ENCODE measurements at places on chromosomes 3 and 15. TPM values are rescaled to one million over a fixed set of nuclear protein-coding genes. Genes with fewer than 3 reads are reported as not detected.

Gene AHSG
- total RNA-seq, result not detected

Gene DAZL
- total RNA-seq, result not detected

Gene EXOSC7
- 36.2 TPM for total RNA-seq

Gene SGO1
- total RNA-seq, result not detected

GRCh38 chr3:156602424-156602823, 47.5 kb upstream of the SSR3 start:
- no peaks in the 10 kb centered on the region for H3K4me1 ChIP-seq
- DNase-seq, result no peak
- H3K27ac ChIP-seq, result no peak overlapping the region
- no peaks in the 10 kb centered on the region for H3K36me3 ChIP-seq
- H3K27me3 ChIP-seq, result no peaks in the 10 kb centered on the region

DNA sequence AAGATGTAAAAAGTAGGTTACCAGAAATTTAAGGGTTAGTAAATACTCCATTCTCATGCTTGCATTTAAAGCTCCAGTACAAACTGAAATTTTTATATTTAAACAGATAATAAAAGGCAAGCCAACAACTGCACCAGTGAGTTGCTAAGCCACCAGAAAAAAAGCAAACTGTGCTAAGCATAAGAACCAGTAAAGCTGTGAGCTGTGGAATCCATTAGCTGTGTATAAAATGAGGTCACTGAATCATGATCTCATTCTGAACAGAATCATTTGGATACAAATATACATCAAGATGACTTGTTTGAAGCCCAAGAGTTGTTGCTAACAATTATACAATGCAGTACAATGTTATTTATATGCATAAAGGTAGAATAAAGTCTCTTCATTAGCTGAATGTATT, 1312.2 kb downstream of the SI start:
- H3K27ac ChIP-seq, result no peak overlapping the region
- no peaks in the 10 kb centered on the region for H3K27me3 ChIP-seq
- no peaks in the 10 kb centered on the region for H3K36me3 ChIP-seq
- no peak overlapping the region for H3K4me3 ChIP-seq
- no peaks in the 10 kb centered on the region for H3K4me1 ChIP-seq

DNA sequence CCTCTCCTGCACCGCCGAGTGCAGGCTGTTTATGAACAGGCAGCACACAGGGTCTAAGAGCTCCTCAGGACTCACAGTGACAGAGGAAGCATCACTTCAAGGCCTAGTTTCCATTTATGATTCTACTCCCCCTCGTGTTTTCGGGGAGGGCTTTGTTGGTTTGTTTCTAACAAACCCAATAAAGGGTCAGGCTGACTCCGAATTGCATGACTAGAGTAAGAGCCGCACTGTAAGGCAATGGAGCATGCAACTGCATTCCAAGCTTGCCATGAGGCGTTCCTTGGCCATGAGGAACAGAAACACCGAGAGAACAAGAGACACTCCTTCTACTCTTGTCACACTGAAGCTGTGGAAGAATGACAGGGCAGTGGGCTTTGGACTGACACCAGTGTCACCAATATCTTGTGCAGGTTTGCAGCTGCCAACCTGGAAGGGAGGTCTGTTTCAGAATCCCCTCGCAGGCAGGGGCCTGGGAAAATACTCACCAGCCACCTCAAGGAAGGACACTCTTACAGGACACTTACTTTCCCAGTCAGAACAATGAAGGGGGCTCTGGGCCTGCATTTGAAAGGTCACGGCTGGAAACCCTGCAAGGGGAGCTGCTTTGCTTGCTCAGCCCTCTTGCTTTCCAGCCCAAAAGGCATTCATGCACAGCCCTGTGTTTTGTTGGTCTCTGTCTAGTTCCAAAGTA, 96.8 kb downstream of the ADAMTS17 start:
- H3K4me1 ChIP-seq, result no peaks in the 10 kb centered on the region
- no peaks in the 10 kb centered on the region for H3K36me3 ChIP-seq
- no peak for DNase-seq
- no peaks in the 10 kb centered on the region for H3K27me3 ChIP-seq

GRCh38 chr3:156149876-156150275, 29.5 kb downstream of the KCNAB1 start:
- peak overlapping the region; percentile 20 for H3K27ac ChIP-seq
- no peak overlapping the region for H3K4me3 ChIP-seq
- no peak for DNase-seq
- no peaks in the 10 kb centered on the region for H3K36me3 ChIP-seq
- no peaks in the 10 kb centered on the region for H3K27me3 ChIP-seq
- H3K4me1 ChIP-seq, result peaks cover 13% of the 10 kb centered on the region

DNA sequence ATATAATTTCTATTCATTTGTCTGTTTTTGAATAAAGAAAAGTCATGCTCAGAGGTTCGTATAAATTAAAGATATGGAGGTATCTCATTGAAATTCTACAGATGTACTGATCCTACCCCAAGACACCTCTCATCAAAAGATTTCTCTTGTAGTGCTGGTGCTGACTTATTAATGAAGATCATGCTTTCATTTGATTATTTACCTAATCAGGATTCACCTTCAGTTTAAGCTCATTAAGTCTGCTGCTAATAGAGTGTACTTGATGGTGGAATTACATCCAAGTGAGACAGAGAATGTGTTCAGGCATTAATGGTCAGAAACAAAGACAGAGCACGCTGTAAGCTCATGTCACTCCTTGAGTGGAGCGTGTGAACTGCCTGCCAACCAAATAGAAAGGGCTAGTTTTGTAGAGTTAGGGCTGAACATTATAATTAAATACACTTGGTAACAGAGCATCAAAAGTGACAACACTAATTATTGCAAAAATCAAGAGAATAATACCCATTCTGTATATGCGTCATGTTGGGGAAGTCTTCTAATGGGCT, 45.5 kb downstream of the KBTBD12 start:
- H3K4me1 ChIP-seq, result no peaks in the 10 kb centered on the region
- no peaks in the 10 kb centered on the region for H3K36me3 ChIP-seq
- no peaks in the 10 kb centered on the region for H3K27me3 ChIP-seq
- no peak overlapping the region for H3K4me3 ChIP-seq
- DNase-seq, result no peak
- H3K27ac ChIP-seq, result no peak overlapping the region

DNA sequence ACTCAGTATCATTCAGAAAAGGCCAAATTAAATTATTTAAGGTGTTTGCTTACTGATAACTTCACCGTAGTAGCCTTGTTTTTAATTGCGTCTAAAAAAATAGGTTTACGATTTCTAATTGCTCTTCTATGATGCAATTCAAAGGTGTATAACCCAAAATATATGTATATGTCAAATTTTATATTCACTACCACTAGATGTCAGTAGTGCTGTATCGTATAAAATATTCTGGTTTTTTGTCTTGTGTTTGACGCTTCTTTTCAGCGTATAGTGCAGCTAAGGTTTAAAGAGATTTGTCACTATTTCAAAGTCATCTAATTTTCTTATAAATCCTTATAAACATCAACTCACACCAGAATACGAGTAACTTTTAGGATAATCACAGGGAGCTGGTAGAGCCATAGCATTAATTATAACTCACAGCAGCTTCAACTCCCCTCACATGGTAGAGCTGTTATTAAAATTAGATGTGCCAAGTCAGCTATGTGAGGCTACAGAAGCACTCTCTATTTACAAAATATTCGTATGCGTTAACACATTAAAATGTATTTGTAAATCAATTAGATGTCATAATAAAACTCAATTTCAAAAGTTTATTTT, 3.5 kb downstream of the PFN2 start:
- no peak overlapping the region for H3K27ac ChIP-seq
- H3K4me3 ChIP-seq, result no peak overlapping the region
- peaks cover 16% of the 10 kb centered on the region for H3K4me1 ChIP-seq
- DNase-seq, result no peak
- H3K36me3 ChIP-seq, result no peaks in the 10 kb centered on the region
- no peaks in the 10 kb centered on the region for H3K27me3 ChIP-seq

DNA sequence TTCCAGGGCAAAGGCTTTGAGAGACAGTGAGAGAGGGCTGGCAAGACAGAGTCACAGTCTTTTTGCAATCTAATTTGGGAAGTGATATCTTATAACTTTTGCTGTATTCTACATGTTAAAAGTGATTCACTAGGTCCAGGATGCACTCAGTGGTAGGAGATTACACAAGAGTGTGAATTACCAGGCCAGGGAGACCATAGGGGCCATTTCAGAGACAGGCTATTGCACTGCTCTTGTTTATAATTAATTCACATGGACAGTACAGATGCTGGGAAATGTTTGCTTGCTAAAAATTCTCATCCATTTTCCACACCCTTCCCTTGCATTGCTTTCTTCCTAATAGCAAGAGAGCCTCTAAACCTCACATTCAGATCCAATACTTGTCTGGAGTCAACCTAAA, 22.6 kb upstream of the POMGNT2 start:
- no peak overlapping the region for H3K27ac ChIP-seq
- no peaks in the 10 kb centered on the region for H3K27me3 ChIP-seq
- H3K4me3 ChIP-seq, result no peak overlapping the region
- no peaks in the 10 kb centered on the region for H3K4me1 ChIP-seq
- no peaks in the 10 kb centered on the region for H3K36me3 ChIP-seq

DNA sequence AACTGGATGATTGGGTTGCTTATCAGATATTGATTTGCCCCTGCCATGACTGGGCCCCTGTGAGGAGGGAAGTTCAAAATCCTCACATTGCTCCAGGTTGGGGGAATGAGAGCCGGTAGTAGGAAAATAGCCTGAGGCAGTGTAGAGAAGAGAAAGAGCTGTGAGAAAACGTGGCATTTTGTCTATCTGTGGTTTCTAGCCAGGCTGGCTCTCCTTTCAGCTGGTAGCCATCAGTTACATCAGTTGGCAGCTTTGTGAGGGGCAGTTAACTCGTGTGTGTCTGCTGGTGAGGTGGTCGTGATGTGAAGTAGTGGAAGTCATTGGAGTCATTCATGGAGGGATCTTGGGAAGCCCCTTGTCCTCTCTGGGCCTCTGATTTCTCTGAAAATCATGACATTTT, 5.2 kb downstream of the ESYT3 start:
- no peaks in the 10 kb centered on the region for H3K36me3 ChIP-seq
- peaks cover 29% of the 10 kb centered on the region for H3K4me1 ChIP-seq
- peaks cover 19% of the 10 kb centered on the region for H3K27me3 ChIP-seq

DNA sequence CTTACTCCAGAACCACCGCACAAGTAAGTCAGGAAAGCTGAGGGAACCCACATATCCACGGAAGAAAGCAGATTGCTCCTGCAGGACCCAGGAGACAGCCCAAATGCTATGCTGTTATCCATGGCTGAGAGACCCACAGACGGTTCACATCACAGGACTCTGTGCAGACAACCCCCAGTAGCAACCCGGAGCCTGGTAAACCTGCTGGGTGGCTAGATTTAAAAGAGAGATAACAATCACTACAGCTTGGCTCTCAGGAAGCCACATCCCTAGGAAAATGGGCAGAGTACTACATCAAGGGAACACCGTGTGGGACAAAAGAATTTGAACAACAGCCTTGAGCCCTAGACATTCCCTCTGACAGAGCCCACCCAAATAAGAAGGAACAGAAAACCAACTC, 13.8 kb upstream of the TRIM42 start:
- H3K36me3 ChIP-seq, result no peaks in the 10 kb centered on the region
- H3K27ac ChIP-seq, result no peak overlapping the region
- H3K27me3 ChIP-seq, result no peaks in the 10 kb centered on the region
- H3K4me1 ChIP-seq, result no peaks in the 10 kb centered on the region
- no peak for DNase-seq
- no peak overlapping the region for H3K4me3 ChIP-seq

DNA sequence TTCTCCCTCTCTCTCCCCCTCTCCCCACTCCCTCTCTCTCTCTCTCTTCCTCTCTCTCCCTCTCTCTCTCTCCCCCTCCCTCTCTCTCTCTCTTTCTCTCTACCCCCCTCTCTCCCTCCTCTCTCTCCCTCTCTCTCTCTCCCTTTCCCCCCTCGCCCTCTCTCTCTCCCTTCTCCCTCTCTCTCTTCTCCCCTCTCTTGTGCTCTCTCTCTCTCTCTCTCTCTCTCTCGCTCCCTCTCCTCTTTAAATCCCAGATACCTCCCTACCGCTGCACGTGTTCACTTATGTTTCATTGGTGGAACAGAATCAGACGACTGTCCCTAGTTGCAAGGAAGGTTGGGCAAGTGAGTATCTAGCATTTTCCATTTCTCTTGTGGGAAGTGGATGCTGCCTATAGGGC, 166.5 kb downstream of the EBLN2 start:
- DNase-seq, result no peak
- no peak overlapping the region for H3K27ac ChIP-seq
- H3K27me3 ChIP-seq, result no peaks in the 10 kb centered on the region
- H3K4me1 ChIP-seq, result no peaks in the 10 kb centered on the region
- H3K4me3 ChIP-seq, result no peak overlapping the region

- H3K36me3 ChIP-seq, result no peaks in the 10 kb centered on the region
- no peak overlapping the region for H3K27ac ChIP-seq
- peaks cover 5% of the 10 kb centered on the region for H3K4me1 ChIP-seq
- no peaks in the 10 kb centered on the region for H3K27me3 ChIP-seq
Observed at GRCh38 chr3:29646043-29646442, 365.2 kb downstream of the RBMS3 start.

- peak overlapping the region; percentile 60 for H3K27ac ChIP-seq
- H3K4me3 ChIP-seq, result no peak overlapping the region
- peaks cover 20% of the 10 kb centered on the region for H3K4me1 ChIP-seq
- H3K36me3 ChIP-seq, result no peaks in the 10 kb centered on the region
- no peaks in the 10 kb centered on the region for H3K27me3 ChIP-seq
Observed at GRCh38 chr3:120177151-120177550, 82.9 kb upstream of the GSK3B start.

- peak; percentile 41 for DNase-seq
- no peaks in the 10 kb centered on the region for H3K4me1 ChIP-seq
- no peaks in the 10 kb centered on the region for H3K27me3 ChIP-seq
- no peak overlapping the region for H3K27ac ChIP-seq
- H3K4me3 ChIP-seq, result no peak overlapping the region
Observed at GRCh38 chr3:128328546-128329458, 137.9 kb downstream of the DNAJB8 start.

DNA sequence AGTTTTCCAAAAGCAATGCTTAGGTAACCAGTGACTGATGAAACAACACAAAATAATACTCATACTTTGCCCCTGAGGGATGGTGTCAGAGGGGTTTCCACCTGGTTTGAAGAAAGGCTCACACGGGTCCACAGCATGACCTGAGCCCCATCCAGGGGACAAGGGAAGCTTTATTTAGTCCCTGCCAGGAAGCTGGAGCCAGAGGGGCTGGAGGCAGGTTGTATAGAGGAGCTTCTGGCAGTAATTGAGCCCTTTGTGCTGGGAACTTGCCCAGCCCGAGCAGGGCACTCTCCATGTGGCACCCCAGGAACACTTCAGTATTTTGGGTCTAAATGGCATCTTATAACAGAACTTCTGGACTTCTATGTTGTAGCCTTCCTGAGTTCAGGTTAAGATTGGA, 39.2 kb upstream of the EPHB1 start:
- no peak overlapping the region for H3K27ac ChIP-seq
- no peaks in the 10 kb centered on the region for H3K27me3 ChIP-seq
- no peaks in the 10 kb centered on the region for H3K4me1 ChIP-seq
- no peaks in the 10 kb centered on the region for H3K36me3 ChIP-seq

DNA sequence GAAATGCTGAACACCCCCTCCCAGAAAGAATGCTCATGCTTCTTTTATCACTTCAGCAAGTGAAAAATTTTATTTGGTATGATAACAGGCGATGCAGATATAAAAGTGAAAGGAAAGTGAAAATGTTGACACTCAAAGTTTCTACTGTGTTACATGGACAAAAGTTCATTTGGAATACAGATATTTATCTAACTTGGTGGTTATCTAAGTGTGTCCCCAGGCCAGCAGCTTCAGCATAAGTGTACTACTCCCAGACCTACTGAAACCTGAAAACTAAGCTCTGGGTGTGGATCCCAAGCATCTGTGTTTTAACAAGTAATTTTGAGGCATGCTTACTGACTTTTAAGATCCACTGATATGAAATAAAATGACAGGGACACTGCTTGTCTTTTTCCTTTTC, 157.1 kb upstream of the BCHE start:
- no peak overlapping the region for H3K4me3 ChIP-seq
- H3K4me1 ChIP-seq, result no peaks in the 10 kb centered on the region
- H3K36me3 ChIP-seq, result no peaks in the 10 kb centered on the region
- H3K27me3 ChIP-seq, result no peaks in the 10 kb centered on the region
- H3K27ac ChIP-seq, result no peak overlapping the region
